ENCODE measurements at places on chromosomes 12 and 14.

DNA sequence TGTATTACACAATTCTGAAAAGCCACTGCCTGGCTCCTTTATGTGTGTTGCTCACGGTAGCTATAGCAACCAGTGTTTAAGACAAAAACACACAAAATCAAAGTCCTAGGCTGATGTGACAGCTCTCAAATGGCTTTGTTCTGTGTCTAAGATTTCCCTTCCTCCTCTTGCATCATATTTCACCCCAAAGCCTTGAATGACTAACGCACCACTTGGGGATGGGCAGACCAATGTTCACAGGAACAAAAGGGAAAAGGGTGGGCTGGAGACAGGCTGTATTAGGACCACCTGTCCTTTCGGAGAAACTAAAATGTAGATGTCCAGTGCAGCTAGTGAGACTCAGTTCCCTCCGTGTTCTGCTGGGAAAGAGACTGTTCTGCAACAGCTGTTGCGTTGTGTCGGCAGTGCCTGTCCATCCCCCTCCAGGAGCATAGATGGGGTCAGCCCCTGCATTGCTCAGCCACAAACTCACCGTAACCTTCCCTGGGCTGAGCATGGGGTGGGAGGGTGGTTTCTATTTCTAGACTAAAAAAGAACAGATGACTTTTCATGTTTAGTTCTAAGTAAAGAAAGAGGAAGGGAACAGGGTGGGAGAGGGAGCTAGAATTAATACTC, 26.8 kb upstream of the DAAM1 start:
- DNase-seq = peak; percentile 22

DNA sequence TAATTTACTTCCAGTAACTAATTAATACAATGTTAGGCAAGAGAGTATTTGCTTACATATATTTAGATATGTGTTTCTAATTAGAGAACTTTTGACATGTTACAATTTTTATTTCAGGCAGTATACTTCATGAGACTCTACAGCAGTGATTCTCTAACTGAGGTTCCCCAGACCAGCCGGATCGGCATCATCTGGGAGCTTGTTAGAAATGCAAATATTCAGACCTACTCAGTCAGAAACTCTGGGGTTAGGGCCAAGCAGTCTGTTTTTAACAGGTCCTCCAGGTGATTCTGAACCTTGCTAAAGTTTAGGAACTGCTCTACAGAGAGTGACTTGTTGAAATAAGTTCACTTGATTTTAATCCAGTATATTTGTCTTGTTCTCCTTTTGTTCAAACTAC, 46.5 kb downstream of the ARID2 start:
- no peak for DNase-seq

GRCh38 chr12:24739106-24739779, 209.7 kb downstream of the BCAT1 start:
- no peak for DNase-seq

DNA sequence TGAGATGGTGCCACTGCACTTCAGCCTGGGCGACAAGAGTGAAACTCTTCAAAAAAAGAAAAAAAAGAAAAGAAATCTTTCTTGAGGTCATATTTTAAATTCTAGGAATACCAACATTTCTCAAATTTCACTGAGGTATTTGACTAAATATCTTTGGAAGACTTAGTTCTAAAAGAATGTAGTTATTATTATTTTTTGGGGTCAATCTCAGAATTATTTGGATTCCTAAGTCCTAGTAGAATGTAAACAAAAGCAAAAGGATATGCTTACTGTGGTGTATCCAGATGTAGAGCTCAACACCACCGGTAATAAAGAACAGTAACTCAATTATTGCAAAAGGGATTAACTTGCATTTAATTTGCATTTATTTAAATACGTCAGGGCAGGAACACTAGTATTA, 25.0 kb downstream of the PRICKLE1 start:
- peak; percentile 74 for DNase-seq

- DNase-seq = no peak
These were observed 31.1 kb downstream of the NR1H4 start for GRCh38 chr12:100504804-100505203.

DNA sequence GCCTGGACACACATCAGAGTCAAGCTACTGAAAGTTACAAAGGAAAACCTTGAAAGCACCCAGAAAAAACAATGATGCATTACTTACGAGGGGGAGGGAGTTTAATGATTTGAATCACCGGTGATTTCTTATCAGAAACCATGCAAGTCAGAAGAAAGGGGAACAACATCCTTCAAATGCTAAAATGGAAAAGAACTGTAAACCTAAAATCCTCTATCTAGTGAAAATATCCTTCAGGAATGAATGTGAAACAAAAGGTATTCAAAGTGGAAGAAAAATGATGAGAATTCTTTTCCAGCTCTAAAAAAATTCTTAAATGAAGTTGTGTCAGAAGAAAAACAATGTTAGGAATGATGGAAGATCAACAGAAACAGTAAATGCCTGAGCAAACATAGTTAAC, 16.8 kb downstream of the SCAF11 start:
- DNase-seq = no peak

GRCh38 chr12:14928931-14929330, 9.4 kb downstream of the ERP27 start:
- no peak for DNase-seq

GRCh38 chr14:75979648-75980565, 1.9 kb downstream of the TGFB3 start:
- DNase-seq = no peak

GRCh38 chr14:105093038-105093430, 27.8 kb upstream of the GPR132 start:
- peak; percentile 87 for DNase-seq

GRCh38 chr12:81231574-81232368, 153.9 kb downstream of the ACSS3 start:
- no peak for DNase-seq

GRCh38 chr14:96960598-96961116, 163.5 kb downstream of the VRK1 start:
- no peak for DNase-seq

DNA sequence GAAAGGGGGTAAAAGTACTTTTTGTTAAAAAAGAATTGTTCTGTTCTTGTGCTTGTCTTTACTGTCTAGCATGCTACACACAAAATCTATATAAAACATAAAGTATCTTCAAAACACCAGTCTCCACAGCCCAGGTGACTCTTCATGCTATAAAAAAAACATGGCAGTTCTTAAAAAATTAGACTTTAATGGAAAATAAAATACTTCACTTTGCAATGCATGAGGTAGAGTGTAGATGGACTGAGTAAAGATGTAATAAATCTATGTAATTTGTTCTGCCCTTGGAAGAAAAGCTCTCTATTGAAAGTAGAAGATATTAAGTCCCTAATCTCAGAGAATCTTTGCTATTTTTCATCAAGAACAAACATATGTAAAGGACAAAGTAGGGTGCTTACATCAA, 425.4 kb downstream of the NOVA1 start:
- DNase-seq = no peak

DNA sequence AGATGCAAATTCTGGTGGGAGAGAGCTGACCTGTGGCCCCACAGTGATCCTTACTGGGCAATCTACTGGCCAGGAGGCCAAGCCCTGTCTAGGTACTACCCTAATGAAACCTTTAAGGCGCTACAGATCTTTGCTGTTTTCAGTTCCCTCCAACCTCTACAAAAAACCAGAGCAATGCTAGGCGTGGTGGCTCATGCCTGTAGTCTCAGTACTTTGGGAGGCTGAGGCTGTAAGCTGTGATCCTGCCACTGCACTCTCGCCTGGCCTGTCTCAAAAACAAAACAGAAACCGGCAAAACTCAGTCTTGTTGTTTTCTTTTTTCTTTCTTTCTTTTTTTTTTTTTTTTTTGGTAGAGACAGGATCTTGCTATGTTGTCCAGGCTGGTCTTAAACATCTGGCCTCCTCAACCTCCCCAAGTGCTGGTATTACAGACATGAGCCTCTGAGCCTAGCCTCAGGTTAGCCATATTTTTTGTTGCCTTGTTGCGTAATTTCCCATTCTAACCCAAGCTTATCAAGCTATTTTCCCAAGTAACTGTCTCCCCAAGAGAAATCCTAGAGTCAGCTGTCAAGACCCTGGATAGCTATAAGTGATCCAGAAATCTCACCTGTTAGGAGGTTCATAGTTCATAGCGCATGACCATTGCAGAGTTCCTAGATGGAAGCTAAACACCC, 2.8 kb downstream of the ETFBKMT start:
- no peak for DNase-seq

GRCh38 chr12:93743229-93743998, 66.2 kb downstream of the CRADD start:
- no peak for DNase-seq

GRCh38 chr14:73467800-73468199, 9.5 kb upstream of the NUMB start:
- no peak for DNase-seq

- no peak for DNase-seq
These were observed 21.5 kb upstream of the ALDH2 start for GRCh38 chr12:111745211-111745610.

DNA sequence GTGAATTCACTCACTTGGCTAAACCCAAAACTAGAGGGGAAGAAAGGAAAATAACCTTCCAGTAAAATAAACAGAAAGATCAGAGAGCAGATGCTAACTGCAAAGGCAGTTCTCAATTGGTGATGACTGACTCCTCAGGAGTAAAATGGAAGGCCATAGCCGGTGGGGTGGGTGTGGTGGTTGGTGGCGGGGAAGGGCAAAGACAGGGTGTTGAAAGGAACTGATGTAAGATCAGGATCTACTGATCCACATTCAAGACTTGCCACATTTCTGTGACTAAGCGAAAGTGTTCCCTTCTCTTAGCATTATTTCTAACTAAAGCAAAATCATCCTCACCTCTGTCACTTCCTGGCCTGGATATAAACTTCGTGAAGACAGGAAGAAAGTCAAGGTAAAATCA, 26.3 kb upstream of the TC2N start:
- DNase-seq = no peak

- no peak for DNase-seq
These were observed 73.5 kb upstream of the VASH1 start for GRCh38 chr14:76687611-76688382.

- no peak for DNase-seq
These were observed 81.0 kb downstream of the PTPN21 start for GRCh38 chr14:88473791-88474190.

- DNase-seq = no peak
These were observed 26.7 kb downstream of the SLC35E3 start for GRCh38 chr12:68772714-68773113.

DNA sequence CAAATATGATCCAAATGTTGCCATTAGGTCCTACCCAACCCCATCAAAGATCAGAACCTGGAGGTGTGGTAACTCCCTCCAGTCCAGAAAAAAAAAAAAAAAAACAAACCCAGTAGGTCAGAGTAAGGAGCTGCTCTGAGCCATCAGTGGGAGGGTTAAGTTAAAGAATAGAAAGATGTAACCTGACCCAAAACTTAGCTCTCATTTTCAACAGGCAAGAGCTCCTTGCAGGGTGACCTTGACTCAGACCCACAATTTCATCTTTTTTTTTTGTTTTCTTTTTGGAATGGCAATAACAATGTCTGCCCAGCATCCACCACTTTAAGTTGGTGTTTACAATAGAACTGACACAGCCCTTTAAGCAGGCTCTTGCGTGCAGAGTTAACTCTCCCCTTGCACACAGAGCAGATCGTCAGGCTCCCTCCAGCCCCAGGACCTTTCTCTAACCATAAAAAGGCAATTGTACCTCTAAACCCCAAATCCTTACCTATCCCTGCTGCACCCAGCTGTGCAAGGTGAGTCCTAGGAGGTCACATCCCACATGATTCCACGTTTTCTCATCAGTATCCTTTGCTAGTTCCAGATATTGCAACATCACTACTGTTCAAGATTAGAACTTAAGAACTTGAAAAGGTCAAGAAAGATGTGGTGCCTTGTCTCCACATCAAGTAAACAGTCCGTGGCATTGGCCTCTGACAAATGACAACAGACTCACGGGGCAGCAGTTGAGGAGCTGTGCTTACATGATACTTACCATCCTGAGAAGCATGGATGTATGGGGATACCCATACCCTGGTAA, 178.6 kb upstream of the EEA1 start:
- no peak for DNase-seq

DNA sequence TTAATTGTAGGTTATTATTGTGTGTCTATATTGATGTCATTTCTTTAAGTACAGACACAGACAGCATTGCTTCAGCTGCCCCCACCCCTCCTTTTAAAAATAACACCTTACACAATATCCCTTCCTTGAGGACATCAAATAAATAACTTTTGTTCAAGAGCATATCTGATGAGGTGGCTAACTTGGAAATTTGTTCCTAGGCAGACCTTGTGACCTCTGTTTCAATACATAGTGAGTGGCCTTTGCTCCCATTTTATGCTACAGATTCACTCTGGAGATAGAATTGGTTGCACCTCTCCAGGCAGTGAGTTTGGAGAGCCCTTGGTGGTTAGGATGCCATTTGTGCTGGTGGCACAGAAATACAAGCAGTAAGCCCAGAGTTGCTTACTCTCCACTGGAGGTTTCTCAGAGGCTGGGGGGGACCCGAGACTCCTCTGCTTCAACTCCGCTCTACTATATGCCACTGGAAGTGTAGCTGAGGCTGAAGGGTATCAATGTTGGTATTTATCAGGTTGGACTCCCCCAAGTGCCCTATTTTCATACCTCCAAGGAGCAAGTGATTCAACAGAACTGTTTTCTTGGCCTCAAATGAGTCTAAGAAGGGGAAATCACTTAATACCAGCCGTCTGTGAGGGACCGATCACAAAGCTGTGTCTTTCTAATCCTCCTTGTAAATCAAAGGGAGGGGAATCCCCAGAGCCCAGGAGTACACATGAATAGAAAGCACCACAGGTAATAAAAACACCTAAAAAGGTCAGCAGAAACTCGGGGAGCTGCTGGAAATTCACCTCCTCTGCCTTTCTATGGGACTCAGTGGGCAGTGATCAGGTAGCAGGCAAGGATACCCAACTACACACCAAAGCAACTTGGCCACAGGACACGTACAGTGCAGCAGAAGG, 463.1 kb downstream of the RAD51B start:
- no peak for DNase-seq

- DNase-seq = no peak
These were observed 121.3 kb downstream of the C12orf75 start for GRCh38 chr12:105451798-105452197.

- no peak for DNase-seq
These were observed 167.1 kb downstream of the TTC7B start for GRCh38 chr14:90649083-90649482.

DNA sequence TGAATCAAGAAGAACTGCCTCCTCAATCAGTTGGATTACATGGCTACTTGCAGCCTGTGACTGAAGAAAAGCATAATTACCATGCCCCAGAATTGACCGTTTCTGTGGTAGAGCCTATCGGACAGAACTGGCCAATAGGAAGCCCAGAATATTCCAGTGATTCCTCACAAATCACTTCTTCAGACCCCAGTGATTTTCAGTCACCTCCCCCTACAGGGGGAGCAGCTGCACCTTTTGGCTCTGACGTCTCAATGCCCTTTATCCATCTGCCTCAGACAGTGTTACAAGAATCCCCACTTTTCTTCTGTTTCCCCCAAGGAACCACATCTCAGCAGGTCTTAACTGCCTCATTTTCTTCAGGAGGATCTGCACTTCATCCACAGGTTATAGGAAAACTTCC, 80.8 kb downstream of the RAD52 start:
- DNase-seq = no peak

Data from AG08395 (cell line).